ENCODE measurements at places on chromosomes 6 and 20.

- no peak for DNase-seq
Measured at GRCh38 chr20:34540596-34541263, 17.8 kb upstream of the MAP1LC3A start.

DNA sequence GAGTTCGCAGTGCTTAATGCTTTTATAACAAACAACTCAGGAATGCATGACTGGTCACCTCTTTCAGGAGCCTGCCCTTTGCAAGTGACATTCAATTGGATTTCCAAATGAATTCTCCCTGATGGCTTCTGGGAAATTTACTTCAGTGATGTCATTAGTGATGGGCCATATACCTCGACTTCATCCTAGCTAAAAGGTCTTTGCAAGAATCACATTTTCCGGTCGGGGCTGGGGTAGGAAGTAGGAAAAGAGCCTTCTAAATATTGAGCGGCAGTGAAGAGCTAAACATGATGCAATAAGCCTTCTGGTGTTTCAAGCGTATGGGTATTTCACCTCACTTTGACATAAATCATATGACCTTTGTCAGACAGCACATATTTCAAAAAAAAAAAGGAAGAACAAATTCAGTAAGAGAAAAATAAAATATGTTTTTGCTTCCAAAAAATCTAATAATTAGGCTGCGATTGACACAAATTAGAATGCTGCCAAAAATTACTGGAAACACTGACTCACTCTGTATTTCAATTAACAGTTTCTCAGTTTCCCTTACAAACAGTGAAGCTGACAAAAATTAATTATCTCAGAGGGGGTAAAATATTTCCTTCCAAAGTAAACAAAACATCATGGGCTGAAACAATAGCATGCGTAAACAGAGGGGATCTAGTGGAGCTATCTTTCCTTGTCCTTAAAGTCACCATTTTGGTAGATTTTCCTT is 39.8 kb downstream of the ADTRP start:
- DNase-seq = no peak

DNA sequence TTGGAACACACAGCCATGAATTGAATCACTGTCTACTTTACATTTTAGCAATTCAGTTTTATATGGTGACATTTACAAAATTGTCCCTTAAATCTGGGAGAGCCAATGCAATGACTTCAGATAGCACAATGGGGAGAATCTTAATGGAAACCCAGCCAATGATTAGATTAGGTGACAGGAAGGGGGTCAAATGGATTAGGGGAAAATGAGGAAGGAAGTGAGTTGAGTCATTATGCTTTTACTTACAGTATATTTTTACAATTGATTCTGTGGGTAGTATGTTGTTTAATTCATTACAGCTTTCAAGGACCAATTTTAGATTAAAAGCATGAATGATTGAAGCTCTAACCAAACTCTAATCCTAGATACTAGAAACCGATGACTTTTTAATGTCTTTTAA is 229.8 kb downstream of the SOX4 start:
- no peak for DNase-seq

GRCh38 chr6:109498052-109498451 is 15.0 kb upstream of the ZBTB24 start:
- no peak for DNase-seq

- no peak for DNase-seq
Measured at GRCh38 chr6:15358579-15359327, 112.9 kb downstream of the JARID2 start.

DNA sequence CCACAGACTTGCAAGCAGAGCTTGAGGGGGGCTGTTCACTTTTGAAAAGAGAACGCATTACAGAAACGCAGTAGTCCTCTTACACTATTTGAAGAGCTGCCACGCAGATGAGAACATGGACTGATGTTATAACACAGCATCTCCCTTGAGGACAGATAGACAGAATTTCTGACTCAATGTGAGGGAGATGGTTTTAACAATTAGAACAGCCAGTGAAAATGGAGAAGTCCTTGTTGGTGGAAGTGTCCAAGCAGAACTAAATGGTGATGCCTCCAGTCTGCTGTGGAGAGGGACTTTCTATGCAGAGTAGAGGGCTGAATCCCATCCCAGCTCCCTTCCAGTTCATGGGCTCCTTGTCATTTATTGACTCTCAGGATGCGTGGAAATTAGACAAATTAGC is 100.0 kb downstream of the RREB1 start:
- no peak for DNase-seq

DNA sequence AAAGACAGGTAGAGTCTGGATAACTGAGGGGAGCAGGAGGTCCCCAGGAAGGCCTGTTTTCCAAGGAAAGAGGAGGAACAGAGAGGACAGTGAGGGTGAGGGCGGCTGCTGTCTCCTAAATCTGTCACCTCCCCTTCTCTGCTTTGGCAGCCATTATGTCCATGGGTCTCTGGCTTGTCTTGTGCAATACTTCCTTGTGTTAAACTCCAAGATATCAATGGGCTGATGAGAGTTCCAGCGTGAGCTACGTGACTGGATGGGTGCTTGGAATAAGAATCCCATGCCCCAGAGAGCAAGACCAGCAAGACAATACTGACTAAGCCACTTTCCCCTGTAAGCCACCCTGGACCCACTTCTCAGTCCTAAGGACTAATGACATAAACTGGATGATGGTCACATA is 26.3 kb upstream of the DNAAF9 start:
- DNase-seq = no peak

- DNase-seq = no peak
Measured at GRCh38 chr6:159964046-159964445, 4.8 kb upstream of the IGF2R start.

GRCh38 chr20:55790178-55790577 is 215.1 kb downstream of the CBLN4 start:
- DNase-seq = no peak

GRCh38 chr6:165266621-165267020 is 42.8 kb downstream of the C6orf118 start:
- DNase-seq = no peak

DNA sequence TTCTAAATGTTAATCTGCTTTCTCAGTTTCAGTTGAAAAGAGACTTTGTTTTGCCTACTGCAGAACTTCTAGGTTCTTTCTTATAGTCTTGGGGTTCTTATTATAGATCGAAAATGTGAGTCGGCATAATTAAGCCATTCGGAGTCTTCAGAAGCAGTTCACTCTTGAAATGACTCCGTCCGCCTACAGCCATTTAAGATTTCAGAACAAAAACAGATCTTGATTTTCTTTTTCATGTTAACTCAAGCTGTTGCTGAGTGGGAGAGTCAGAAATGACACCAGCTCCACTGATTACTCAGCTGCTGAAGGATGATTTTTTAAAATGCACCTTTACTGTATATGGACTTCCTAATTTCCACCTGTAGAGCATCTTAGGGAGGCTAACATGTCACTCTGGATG is 15.9 kb downstream of the PRDM1 start:
- DNase-seq = no peak

DNA sequence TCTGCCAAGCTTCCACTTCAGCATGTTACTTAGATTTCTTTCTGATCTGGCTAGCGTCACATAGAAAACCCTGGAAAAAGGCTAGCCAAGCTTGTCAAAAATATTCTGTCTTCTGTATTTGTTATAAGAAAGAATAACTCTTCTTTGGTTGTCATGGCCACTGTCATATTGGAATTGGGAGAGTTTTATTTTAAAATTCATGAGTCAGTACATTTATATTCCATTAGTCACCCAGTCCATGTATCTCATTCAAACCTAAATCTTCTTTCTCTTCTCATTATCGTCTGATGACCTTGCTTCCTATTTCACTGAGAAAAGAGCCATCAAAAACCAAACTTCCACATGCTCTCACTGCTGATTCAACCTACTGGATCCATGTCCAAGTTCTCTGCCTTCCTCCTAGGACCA is 65.7 kb downstream of the EPM2A start:
- no peak for DNase-seq

DNA sequence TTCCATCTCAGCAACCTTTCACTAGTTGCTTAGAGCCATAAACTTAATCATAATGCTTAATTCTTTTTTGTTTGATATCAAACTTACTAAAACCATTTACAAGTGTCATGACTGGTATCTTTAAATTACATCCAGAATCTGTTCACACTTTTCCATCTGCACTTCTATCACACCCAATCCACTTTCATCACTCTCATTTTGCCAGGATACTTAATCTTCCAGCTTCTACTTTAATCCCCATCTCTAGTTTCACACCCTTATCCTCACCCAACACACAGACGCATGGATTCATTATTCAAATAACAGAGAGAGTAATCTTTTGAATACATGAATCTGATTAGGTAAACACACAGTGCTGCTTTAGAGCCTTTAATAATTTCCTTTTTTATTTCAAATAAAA is 828.4 kb downstream of the HACE1 start:
- no peak for DNase-seq

- no peak for DNase-seq
Measured at GRCh38 chr6:161445021-161445799, 171.3 kb upstream of the AGPAT4 start.

DNA sequence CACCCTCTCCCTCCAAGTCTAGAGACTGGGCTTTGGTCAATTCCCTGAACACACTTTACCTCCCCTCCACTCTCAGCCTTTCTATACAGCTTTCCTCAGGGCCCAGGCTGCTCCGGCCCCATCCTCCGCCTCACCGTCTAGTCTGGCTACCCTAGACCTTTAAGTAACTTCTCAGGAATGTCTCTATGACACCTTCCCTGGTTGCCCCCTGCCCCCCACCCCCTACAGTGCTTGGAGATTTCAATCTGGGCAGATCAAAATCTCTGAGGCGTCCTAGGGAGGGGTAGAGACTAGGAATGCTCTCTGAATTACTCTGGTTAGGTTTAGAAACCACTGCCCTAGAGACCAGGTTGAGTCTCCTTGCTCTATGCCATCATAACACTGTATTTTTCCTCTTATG is 6.1 kb downstream of the UBE2J1 start:
- DNase-seq = no peak

DNA sequence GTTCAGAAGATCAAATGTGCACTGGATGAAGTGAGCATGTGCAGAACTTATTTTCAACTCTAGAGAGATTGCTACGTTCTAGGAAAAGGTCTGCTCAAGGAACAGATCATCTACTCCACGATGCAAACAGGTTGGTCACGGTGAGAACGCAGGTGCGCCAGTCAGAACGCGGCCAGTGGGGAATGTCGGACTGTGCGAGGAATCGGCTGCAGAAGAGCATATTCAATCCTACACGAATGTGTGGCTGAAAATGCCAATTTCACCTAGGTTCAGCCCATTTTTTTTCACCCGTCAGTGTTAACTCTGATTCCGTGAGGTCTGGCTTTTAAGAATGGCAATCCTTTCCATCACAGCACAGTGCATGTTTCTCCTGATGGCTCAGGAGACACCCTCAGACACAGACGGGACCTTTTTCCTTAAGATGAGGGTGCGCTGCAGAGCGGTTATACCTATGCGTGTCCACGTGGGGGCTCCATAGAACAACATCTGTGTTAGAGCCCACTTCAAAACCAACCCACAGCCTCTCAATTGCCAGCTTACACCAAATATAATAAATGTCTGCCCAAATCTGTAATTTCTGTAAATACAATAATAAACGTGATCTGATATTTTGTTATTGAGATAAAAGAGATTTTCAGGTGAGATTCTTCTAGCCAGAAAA is 250.4 kb downstream of the FOXA2 start:
- DNase-seq = no peak

- DNase-seq = no peak
Measured at GRCh38 chr6:147666255-147666654, 157.8 kb downstream of the SAMD5 start.

DNA sequence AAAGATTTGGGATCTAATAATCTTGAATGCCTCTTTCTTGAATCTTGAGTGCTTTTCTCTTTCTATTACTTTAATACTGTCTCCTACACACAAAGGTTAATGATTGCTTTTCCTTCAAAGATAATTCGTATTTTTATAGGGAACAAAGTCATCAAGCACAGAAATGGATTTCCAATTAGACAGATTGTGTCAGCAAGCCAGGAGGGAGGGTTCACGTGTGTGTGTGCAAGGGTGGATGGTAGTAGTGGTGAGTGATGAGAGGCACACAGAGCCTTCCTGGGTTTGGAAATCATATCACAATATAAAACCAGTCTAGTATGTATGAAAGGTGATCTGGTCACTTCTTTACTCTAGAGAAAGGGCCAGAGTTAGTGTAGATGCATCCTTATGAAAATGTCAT is 51.2 kb upstream of the NEDD9 start:
- no peak for DNase-seq

- no peak for DNase-seq
Measured at GRCh38 chr20:37222086-37222485, 39.5 kb downstream of the GHRH start.

DNA sequence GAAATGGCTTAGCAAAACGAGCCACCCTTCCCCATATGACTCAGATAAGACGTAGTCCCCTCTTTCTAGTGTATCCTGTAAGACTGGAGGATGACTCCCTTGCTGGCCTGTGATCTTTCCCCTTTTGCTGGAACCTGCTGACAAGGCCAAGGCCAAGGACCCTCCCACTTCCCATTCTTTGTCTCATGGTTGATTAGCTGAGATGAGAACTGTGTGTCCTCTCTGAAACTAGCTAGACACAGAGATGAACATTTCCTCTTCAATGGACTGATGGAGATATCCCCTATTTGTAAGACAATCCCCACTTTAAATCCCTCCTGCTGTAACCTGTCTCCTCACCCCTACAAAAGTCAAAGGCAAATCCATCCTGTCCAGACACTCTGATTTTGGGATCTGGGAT is 33.4 kb upstream of the SCRT2 start:
- no peak for DNase-seq

GRCh38 chr20:13238001-13238653 is 17.1 kb downstream of the ISM1 start:
- DNase-seq = no peak

DNA sequence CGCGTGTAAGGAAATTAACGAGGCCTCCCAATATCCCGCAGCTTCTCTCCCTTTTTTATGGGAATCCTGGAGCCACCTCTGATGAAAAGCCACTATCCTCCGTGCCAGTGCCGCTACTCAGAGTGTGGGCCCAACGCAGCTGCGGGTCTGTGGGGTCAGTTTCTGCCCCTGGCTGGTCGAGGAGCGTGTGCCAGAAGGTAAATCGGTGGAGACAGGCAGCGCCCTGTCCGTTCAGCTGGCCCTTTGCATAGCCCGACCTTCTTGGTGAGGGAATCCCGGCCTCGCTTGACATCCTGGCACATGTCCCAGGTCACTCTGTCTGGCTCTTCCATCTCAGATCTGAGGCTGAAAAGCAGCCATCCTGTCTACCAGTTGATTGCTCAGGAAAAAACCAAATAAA is 4.6 kb downstream of the THBS2 start:
- no peak for DNase-seq

- no peak for DNase-seq
Measured at GRCh38 chr6:169933251-169933821, 181.9 kb downstream of the ERMARD start.

- no peak for DNase-seq
Measured at GRCh38 chr6:46781478-46782378, 11.5 kb upstream of the MEP1A start.

Data from activated CD8-positive, alpha-beta memory T cell treated with anti-CD3 and anti-CD28 coated beads for 1 hour (primary cell).